Psoas muscle (tissue), 8 donors: ENCODE measurements at places on chromosomes 1 and 21. TPM values are rescaled to one million over a fixed set of nuclear protein-coding genes. Genes with fewer than 3 reads are reported as not detected.
A peak's percentile ranks its signal among the peaks of the same experiment; 100 is the strongest.

DNA sequence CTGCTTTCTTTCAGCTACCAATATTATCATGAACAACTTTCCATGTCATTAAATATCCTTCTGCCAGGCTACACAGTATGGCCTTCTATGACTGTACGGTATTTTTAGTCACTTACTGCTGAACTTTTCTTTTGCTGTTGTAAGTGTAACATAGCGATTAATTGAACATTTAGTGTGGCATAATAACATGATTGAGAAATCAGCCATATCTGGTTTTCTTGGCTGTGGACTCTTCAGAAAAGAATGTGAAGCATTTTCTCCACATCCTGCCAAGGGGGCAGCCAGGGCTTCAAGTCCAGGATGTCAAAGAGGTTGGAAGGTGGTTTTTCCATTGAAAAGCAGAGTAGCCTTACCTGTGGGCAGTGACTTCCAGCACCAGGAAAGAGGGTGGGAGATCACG lies 8.8 kb upstream of the AHCYL1 start:
- no peak overlapping the region for H3K27ac ChIP-seq
- H3K4me3 ChIP-seq = no peak overlapping the region
- no peaks in the 10 kb centered on the region for H3K36me3 ChIP-seq

DNA sequence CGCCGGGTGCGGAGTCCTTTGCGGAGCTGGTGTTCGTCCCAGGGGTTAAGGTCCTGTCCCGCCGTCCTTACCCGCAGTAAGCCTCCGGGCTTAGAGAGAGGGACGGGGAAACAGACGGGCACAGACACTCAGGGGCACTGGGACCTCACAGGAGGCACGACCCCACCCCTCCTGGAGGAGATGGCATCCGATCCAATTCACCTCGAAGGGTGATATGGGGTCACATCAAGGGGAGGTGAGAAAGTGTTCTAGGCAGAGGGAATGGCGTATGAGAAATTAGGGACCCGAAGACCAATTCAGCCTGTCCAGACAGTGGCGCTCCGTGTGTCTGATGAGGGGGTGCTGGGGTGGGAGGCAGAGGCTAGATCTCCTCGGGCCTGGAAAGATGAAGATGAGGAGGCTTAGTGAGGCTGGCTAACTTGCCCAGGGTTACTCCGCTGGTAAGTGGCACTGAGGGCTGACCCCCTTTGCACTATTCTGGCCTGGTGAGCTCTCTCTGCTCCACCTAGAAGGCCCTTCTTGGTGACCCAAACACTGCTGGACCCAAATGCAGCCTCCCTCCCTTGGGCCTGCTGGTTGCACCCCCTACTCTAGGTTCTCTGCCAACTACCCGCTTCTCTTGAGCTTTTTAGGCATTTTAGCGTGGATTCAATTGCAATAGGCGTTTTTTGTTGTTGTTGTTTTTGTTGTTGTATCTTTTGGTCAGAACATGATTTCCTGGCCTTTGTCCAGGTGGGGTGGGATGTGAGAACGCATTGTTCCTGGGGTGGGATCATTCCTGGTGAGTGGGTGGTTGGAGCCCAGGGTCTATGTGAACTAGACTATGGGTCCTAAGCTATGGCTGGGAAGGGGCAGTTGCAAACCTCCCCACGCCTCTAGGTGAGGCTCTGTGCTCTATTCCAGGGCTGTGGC lies 12.3 kb downstream of the BTBD19 start:
- no peaks in the 10 kb centered on the region for H3K27me3 ChIP-seq
- peak; percentile 4 for DNase-seq
- no peaks in the 10 kb centered on the region for H3K36me3 ChIP-seq
- H3K4me1 ChIP-seq = no peaks in the 10 kb centered on the region
- H3K4me3 ChIP-seq = peak overlapping the region; percentile 77
- peak overlapping the region; percentile 96 for H3K27ac ChIP-seq

- H3K36me3 ChIP-seq = no peaks in the 10 kb centered on the region
- DNase-seq = no peak
- H3K4me1 ChIP-seq = peaks cover 9% of the 10 kb centered on the region
- no peak overlapping the region for H3K4me3 ChIP-seq
- H3K27me3 ChIP-seq = no peaks in the 10 kb centered on the region
Observed at GRCh38 chr1:37948841-37949240, 2.0 kb upstream of the INPP5B start.

- H3K27ac ChIP-seq = no peak overlapping the region
- no peaks in the 10 kb centered on the region for H3K36me3 ChIP-seq
- DNase-seq = no peak
- no peak overlapping the region for H3K4me3 ChIP-seq
Observed at GRCh38 chr21:42590431-42591131, 62.8 kb upstream of the PDE9A start.

DNA sequence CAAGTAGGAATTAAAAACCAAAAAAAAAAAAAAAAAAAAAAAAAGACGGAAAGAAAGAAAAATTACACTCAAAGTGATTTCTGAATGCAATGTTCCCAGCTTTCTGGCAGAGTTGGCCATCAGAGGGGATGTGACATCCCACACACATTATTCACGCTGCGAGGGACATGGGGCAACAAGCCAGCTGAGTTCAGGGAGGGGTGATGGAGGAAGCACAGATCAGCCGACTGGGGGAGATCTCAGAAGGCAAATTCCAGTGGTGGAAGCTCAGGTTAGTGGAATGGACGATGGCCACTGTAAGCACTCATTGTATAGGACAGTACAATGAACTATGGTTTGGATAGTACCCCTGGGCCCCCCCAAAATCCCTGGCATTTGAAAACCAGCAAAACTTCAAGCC lies 311.9 kb downstream of the PCP4 start:
- H3K4me1 ChIP-seq = no peaks in the 10 kb centered on the region
- no peak overlapping the region for H3K27ac ChIP-seq
- no peak overlapping the region for H3K4me3 ChIP-seq
- H3K27me3 ChIP-seq = no peaks in the 10 kb centered on the region
- DNase-seq = no peak

- no peak for DNase-seq
- H3K27me3 ChIP-seq = no peaks in the 10 kb centered on the region
- H3K27ac ChIP-seq = no peak overlapping the region
- no peaks in the 10 kb centered on the region for H3K36me3 ChIP-seq
Observed at GRCh38 chr1:6948861-6949260, 163.6 kb downstream of the CAMTA1 start.

DNA sequence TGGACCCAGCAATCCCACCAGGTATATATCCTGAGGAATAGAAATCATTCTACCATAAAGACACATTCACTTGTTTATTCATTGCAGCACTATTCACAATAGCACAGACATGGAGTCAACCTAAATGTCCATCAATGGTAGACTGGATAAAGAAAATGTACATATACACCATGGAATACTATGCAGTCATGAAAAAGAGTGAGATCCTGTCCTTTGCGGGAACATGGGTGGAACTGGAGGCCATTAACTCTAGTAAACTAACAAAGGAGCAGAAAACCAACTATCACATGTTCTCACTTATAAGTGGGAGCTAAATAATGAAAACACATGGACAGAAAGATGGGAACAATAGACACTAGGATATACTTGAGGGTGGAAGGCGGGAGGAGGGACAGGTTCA lies 36.1 kb upstream of the PRKACB start:
- H3K36me3 ChIP-seq = no peaks in the 10 kb centered on the region
- no peak for DNase-seq
- H3K27ac ChIP-seq = no peak overlapping the region
- H3K27me3 ChIP-seq = no peaks in the 10 kb centered on the region

DNA sequence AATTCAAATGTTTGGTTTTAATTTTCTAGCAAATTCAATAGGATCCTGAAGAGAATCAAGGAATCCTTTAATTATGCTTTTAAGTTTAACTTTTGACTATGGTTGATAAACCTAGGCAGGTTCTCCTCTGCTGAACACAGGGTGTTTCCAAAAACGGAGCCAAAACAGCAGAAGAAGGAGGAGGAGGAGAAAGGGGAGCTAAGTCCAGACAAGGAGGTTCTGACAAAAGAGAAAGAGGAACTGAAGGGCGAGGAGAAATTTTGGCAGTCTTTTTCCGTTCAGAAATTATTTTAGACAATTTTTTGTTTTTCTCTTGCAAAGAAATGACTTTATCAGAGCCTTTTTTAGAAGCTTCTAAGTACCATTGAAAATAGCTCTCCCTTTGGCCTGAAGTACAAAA lies 33.2 kb upstream of the FNBP1L start:
- H3K36me3 ChIP-seq = no peaks in the 10 kb centered on the region
- DNase-seq = no peak
- peak overlapping the region; percentile 19 for H3K4me3 ChIP-seq
- H3K27ac ChIP-seq = no peak overlapping the region
- H3K27me3 ChIP-seq = no peaks in the 10 kb centered on the region

DNA sequence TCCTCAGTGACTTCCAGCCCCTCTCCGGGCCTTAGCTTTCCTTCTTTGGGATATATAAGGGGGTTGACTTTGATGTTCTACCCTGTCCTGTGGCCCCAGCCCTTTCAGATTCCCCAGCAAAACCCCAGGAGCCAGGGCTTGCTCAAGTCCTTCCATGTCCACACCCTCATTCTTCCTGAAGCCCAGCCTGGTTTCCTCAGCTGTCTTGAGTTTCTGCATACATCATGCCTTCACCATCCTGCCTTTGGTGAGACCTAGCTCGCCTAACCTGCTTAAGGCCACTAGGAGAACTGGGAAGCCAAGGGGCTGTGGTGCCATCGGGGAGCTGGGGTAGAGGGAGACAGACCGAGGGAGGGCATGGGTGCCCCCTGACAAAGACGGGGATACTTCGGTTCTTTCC lies 17.2 kb upstream of the PEF1 start:
- H3K27me3 ChIP-seq = no peaks in the 10 kb centered on the region
- no peaks in the 10 kb centered on the region for H3K4me1 ChIP-seq
- no peak overlapping the region for H3K27ac ChIP-seq
- no peak overlapping the region for H3K4me3 ChIP-seq
- H3K36me3 ChIP-seq = no peaks in the 10 kb centered on the region
- DNase-seq = no peak

GRCh38 chr1:239718997-239719628 lies 332.7 kb downstream of the CHRM3 start:
- H3K27me3 ChIP-seq = no peaks in the 10 kb centered on the region
- H3K4me3 ChIP-seq = no peak overlapping the region
- H3K36me3 ChIP-seq = no peaks in the 10 kb centered on the region
- no peak overlapping the region for H3K27ac ChIP-seq
- DNase-seq = no peak
- H3K4me1 ChIP-seq = no peaks in the 10 kb centered on the region

DNA sequence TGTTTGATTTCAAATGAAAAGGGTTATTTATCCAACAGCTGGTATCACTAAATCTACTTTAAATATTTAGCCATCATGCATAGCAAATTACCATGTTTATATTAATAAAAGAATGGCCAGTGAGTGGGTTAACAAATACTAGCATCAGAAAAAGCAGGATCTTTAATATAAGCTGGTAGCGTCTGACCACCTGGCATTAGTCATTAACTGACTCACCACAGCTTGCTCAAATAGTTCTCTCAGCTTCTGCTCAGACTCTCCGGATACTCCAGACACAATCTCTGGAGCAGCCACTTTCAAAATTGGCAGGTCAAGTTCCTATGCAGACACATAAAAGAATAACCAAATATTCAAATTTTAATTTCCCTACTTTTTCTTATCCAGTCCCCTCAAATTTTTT lies 29.6 kb downstream of the NVL start:
- no peaks in the 10 kb centered on the region for H3K4me1 ChIP-seq
- no peak for DNase-seq
- H3K27ac ChIP-seq = no peak overlapping the region
- peaks cover 100% of the 10 kb centered on the region for H3K36me3 ChIP-seq
- H3K27me3 ChIP-seq = no peaks in the 10 kb centered on the region

DNA sequence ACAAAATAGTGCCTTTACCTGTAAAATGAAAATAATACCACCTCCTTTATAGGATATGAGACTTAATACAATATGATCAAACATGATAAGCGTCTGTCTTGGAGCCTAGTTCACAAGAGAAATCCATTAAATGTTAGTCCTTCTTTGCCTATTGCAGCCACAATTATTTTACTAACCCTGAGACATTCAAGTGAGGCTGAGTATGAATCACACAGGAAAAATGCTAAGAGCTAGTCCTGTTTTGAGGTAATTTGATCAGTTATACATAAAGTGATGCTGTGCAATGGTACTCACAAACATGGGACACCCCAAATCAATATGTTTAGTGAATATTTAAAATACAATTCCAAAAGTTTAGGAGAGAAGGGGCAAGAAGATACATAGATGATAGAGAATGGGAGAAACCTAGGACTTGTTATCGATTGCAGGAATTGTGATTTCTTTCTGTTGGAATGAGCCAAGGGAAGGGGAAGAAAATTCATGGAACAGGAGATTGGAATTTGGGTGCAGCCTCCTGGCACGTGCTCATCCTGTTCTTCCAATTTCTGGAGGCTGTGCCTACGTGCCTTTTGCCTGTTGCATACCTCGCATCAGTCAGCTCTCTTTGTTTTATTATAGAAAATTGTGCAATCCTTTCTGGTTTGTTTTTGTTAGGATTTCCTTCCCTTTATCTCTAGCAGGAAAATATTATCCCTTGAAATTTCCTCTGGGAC lies 39.9 kb upstream of the BACH1 start:
- no peak for DNase-seq
- H3K4me3 ChIP-seq = no peak overlapping the region
- no peak overlapping the region for H3K27ac ChIP-seq
- no peaks in the 10 kb centered on the region for H3K4me1 ChIP-seq

GRCh38 chr21:33308586-33309490 lies 15.9 kb upstream of the IFNAR1 start:
- H3K4me3 ChIP-seq = no peak overlapping the region
- no peaks in the 10 kb centered on the region for H3K27me3 ChIP-seq
- no peaks in the 10 kb centered on the region for H3K4me1 ChIP-seq
- H3K36me3 ChIP-seq = no peaks in the 10 kb centered on the region
- DNase-seq = no peak

DNA sequence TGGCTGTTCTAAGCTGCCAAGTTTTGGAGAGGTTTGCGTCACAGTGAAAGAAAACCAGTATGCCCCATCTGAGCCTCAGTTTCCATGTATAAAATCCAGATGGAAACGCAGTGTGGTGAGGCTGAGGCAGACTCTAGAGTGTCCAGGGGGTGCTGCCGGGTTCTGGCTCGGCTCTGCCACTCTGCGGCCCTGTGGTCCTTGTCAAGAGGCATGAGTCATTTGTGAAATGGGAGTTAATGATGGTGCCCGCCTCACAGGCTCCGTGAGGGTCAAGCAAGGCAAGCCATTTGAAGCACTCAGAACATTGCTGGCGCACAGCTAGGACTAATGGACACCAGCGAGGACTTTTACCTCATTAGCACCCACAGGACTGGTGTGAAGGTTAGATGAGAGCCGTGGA lies 214.3 kb downstream of the PTPRU start:
- H3K27me3 ChIP-seq = no peaks in the 10 kb centered on the region
- H3K4me1 ChIP-seq = no peaks in the 10 kb centered on the region
- DNase-seq = no peak
- no peak overlapping the region for H3K4me3 ChIP-seq

GRCh38 chr21:18989953-18990495 lies 586.4 kb upstream of the TMPRSS15 start:
- no peaks in the 10 kb centered on the region for H3K27me3 ChIP-seq
- no peaks in the 10 kb centered on the region for H3K36me3 ChIP-seq
- H3K27ac ChIP-seq = no peak overlapping the region
- no peak for DNase-seq
- H3K4me1 ChIP-seq = no peaks in the 10 kb centered on the region

The ATP1A4 gene
- total RNA-seq = 0.26 TPM

The C1orf87 gene
- not detected for total RNA-seq

The KRTAP6-3 gene
- not detected for total RNA-seq

The ACTL8 gene
- not detected for total RNA-seq

The SV2A gene
- 0.32 TPM for total RNA-seq

The AKR7A3 gene
- total RNA-seq = not detected

The XCL2 gene
- not detected for total RNA-seq

The SLC19A2 gene
- 31.6 TPM for total RNA-seq

The CRYAA gene
- total RNA-seq = not detected
